ENCODE measurements at places on chromosomes 13 and 19.

DNA sequence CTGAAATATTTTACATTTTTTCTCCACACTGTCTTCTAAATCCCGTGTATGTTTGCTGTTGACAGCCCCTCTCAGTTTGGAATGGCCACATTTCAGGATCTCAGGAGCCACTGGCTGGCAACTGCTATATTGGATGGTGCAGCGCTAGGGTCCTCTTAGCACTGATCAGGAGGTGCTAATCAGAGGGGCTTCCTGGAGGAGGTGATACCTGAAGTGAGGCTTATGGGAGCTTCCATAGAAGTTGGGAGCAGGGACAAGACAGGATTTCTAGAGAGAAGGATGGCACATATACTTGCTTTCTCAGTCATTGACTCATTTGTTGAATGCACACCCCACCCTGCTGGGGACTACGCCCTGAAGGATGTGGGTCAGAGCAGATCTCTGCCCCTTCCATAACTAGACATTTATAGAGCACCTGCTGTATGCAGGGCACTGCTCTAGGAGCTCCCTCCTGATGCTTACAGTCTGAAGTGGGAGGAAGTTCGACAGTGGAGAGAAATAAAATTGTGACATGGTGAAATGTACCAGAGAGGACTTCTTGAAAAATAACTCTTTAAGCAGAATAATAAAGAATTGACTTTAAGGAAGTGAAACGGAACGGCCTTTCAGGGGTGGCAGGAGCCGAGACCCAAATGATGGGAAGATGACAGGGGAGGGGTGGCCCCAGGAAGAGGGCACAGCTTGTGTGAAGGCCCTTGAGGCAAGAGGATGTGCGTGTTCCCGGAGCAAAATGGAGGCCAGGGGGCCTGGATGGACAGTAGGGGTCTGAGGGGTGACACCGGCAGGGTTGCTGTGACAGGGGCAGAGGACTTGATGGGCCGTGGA is 13.1 kb downstream of the AP2A1 start:
- no peak for DNase-seq

- no peak for DNase-seq
Observed at GRCh38 chr19:5192568-5192967, 148.0 kb downstream of the PTPRS start.

GRCh38 chr13:37488726-37489125 is 109.8 kb downstream of the POSTN start:
- no peak for DNase-seq

DNA sequence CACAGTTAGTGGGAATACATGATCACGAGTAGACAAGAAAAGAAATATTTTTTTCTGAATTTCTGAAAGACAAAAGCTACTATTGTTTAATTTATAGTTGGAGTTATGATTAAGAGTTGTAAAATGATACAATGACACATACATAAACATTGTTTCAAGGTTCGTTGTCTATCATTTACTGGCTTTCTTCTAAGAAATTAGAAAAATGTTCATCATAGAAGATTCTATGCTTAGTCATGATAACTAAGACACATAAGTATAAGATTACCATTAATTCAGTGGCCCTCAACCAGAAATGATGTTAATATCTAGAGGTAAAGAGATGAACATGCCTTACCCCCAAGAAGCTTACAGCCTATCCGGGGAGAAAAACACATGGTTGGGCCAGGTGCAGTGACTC is 1832.8 kb upstream of the PRR20A start:
- DNase-seq, result no peak

DNA sequence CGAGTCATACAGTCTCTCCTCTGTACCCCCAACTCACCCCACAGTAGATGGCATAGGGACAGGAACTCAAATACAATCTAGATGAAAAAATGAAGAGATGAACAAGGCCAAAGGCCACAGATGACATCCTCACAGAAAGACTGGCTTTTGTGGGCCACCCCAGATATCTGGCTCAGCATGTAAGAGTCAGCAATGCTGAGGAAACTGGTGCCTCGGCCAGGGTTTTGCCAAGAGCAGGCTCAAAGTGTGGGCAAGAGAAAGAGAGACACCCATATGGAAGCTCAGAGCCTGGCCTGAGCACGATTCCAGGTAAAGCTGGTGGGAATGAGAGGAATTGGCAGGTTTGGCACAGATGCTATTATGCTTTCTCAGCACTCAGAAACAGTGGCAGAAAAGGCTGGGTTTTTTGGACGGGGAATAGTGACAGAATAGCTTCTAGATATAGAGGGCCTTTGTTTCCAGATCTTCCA is 460.6 kb downstream of the FOXO1 start:
- no peak for DNase-seq

- no peak for DNase-seq
Observed at GRCh38 chr19:1626417-1627010, 21.3 kb upstream of the UQCR11 start.

- DNase-seq, result peak; percentile 65
Observed at GRCh38 chr19:53989600-53990533, 1.6 kb upstream of the CACNG6 start.

- no peak for DNase-seq
Observed at GRCh38 chr13:106234636-106235035, 300.8 kb downstream of the EFNB2 start.

GRCh38 chr19:17243830-17244617 is 1.7 kb downstream of the NR2F6 start:
- DNase-seq, result peak; percentile 70

DNA sequence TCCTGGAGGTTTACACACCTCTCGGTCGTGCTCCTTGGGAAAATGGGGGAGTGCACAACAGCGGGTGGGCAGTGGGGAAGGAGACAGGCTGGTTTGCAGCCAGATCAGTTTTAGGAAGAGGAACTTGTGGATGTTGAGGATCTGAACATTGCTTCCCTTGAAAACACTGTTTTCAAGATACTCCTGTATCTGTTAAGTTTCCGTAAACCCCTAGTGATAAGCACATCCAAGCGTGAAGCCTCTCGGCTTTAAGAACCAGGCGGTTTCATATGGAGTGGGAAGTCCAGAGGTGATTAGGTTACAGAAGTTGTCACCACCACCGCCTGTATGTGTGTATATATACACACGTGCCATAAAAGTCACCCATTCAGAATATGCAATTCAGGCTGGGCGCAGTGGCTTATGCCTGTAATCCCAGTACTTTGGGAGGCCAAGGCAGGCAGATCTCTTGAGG is 47.4 kb downstream of the SIPA1L3 start:
- no peak for DNase-seq

GRCh38 chr13:42275506-42275905 is 3.6 kb downstream of the AKAP11 start:
- no peak for DNase-seq

- no peak for DNase-seq
Observed at GRCh38 chr19:28012361-28012760, 1200.6 kb downstream of the UQCRFS1 start.

- no peak for DNase-seq
Observed at GRCh38 chr19:14114439-14114838, 3.1 kb downstream of the PRKACA start.

Data from gastrocnemius medialis (tissue), 4 donors.